ENCODE measurements at places on chromosomes 16 and 17.

DNA sequence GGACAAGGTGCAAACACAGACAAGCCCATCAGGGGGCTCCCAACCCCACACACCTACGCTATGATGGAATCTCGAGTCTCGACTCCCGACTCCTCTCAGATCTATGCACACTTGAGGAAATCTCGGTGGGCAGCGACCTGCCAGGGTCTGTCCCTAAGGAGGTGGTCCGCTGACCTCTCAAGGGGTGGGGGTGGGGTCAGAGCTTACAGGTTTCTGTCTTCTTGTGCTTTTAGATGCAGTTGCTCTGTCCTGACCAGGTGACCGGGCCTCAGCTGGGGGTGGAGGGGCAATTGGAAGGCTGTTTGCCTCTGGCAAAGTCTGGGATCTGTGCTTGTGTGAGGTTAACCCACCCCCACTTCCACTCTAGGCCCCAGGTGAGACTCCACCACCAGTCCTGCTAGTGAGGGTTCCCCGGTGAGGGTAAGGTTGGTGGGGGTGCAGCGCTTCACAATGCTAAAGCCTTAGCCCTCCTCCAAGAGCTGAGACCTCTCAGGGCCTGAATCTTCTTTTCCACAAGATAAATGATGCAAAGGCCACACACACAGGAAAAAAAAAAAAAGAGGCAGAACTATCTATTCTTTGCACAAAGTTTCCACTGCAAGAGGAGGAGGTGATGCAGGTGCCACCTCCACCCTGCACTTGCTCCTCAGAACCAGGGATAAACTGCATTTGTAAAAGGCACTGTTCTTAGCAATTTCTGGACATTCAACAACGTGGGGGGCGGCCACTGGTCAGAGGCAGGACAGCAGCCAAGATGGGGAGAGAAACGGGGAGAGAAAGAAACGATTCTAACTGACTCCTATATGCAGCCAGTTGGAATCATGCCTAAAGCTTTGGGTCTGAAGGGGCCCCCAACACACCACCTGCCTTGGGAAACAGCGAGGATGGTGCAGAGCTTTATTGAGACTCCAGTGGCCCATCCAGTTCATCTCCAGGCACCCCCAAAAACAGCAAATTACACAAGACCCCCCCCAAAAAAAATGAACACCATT, 4.1 kb downstream of the CISD3 start:
- no peak for DNase-seq

- DNase-seq: no peak
Measured at GRCh38 chr16:46986438-46986837, 13.0 kb upstream of the DNAJA2 start.

GRCh38 chr16:12406926-12407690, 396.6 kb downstream of the CPPED1 start:
- DNase-seq: no peak

- DNase-seq: peak; percentile 41
Measured at GRCh38 chr16:54936979-54937670, 6.5 kb downstream of the IRX5 start.

- no peak for DNase-seq
Measured at GRCh38 chr17:13460261-13461000, 141.3 kb downstream of the HS3ST3A1 start.

DNA sequence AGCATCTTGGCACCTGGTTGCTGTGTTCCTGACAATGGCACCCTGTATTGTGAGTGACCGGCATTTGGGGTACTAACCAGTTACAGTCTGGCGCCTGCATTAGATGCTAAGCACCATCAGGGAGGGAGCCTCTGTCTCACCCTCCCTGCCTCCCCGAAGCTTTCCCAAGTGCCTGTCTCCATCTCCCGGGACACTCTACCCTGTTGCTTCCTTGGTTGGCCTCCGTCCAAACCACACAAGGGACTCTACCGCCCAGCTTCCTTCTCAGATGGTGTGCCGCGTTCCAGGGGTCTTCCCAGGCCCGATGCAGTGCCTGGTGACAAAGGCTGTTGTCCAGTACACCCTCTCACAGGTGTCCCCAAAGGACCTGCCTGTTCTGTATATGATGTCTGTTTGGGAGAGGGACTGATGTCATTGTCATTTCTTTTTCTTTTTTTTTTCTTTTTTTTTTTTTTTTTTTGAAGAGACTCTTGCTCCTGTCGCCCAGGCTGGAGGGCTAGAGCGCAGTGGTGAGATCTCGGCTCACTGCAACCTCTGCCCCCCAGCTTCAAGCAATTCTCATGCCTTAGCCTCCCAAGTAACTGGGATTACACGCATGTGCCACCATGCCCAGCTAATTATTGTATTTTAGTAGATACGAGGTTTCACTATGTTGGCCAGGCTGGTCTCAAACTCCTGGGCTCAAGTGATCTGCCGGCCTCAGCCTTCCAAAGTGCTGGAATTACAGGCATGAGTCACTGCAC, 6.7 kb downstream of the SNN start:
- peak; percentile 71 for DNase-seq

- no peak for DNase-seq
Measured at GRCh38 chr17:4357671-4358070, 8.8 kb downstream of the UBE2G1 start.

- DNase-seq: no peak
Measured at GRCh38 chr16:85995541-85996423, 96.8 kb downstream of the IRF8 start.

GRCh38 chr17:76492123-76492988, 8.9 kb downstream of the RHBDF2 start:
- DNase-seq: no peak

DNA sequence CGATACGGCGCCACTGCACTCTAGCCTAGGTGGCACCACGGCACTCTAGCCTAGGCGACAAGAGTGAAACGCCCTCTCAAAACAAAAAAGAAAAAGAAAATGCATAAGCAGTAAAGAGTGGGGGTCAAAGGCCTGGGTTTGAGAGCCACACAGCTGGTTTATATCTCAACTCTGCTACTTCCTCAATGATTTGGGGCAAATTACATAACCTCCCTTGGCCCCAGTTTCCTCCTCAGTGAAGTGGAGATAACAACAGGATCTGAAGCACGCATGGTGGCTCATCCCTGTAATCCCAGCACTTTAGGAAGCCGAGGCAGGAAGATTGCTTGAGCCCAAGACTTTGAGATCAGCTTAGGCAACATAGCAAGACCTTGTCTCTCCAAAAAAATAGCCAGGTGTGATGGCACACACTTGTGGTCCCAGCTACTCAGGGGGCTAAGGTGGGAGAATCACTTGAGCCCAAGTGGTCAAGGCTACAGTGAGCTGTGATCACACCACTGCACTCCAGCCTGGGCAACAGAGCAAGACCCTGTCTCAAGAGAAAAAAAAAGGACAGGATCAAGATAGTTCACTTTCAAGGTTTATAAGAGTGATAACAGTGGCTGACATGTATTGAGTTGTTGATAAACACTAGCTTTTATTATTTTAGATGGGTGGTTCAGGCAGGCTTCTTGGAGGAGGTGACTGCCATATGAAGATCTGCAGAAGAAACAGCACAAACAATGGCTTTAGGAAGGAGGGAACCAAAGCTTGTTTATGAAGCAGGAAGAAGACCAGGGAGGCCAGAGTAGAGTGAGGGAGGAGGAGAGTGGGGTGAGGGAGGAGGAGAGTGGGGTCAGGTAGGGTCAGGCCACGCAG, 8.5 kb upstream of the COG1 start:
- DNase-seq: no peak

DNA sequence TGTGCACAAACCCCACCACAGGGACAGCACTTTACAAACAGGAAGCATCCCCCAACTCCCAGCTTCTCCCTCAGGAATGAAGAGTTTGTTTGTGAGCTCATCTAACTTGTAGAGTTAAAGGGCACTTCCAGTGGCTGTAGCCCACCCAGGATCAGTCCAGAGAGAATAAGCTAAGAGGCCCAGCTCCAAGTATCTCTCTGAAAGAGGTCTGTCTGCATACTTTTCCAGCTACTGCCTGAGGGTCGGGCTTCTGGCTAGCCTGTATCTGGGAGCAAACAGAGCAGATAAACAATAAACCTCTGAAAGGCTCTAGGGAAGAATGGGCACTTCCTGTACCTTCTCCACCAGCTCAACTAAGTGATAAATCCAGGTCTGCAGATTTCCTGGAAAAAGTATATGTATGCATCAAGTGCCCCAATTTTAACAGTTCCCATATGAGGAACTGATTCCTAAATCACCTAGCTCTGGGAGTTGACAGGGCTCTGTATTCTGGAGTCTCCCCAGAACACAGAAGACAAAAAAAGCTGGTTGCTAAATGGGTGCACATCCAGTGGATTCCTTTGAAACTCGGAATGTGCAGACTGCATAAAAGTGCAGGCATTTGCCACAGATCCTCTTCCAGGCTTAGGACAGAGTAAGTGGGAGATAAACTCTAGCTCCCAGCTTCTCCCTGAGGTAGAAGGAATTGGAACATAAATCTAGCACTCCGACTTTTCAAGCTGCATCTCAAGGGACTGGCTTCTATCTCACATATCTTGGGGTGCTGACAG, 37.1 kb upstream of the MYLK3 start:
- DNase-seq: no peak

- DNase-seq: peak; percentile 43
Measured at GRCh38 chr16:4649744-4650442, 25.3 kb downstream of the MGRN1 start.

DNA sequence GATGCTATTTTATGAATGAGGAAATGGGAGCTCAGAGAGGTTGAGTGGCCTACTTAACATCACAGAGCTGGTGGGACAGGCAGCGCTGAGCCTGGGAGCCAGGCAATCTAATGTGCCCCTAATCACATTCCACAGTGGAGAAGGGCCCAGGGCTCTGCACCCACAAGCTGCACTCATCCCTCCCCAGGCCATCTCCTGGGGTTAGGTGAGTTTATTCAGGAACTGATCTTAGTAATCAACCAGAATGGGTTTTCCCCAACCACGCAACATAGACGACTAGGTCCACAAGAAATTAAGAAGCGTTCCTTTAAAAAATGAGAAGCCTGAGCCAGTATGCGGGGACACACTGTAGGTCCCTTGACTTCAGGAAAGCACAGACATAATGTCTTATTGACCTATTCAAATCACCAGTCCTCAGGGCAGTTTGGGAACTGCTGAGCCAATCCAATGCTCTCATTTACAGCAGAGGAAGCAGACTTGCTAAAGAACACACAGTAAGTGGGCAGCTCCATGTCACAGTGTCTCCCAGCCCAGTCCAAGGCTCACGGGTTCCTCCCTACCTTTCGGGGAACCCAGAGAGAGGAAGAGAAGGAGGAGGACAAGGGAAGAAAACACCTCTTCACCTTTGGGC, 2.3 kb downstream of the MPP3 start:
- DNase-seq: no peak

GRCh38 chr16:22070361-22071330, 21.7 kb upstream of the VWA3A start:
- DNase-seq: no peak

- no peak for DNase-seq
Measured at GRCh38 chr17:41781404-41782110, 5.0 kb downstream of the JUP start.

DNA sequence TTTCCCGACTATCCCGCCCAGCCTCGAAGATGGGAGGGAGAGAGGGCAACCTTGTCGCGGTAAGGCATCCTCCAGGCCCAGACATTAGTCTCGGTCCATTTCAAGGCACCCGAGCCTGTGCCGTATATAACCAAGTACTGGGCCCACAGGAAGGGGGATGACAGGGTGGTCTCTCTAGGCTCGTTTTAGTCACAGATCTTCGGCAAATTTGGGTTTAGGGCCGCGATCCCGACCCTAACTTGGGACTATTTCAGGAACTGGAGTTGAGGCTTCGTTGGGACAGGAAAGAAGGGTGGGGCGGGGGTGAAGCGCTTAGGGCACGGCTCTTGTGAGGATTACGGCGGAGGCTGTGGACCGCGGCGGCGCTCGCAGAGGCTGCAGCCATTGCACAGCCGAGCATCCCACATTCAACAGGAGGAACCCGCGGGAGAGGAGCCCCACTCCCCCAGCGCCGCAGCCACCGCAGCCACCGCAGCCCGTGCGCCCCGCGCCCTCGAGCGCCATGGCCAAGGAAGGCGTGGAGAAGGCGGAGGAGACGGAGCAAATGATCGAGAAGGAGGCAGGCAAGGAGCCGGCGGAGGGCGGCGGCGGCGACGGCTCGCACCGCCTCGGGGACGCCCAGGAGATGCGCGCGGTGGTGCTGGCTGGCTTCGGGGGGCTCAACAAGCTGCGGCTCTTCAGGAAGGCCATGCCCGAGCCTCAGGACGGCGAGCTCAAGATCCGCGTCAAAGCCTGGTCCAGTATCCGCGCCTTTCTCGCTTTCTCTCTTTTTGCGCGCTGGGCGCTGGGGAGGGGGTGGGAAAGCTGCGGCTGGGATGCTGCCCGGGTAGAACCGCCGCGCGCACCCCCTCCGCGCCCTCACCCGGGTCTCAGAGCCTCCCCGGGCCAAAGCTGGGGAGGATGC, at the start of gene VAT1L:
TSS of gene VAT1L (plus strand) at position 384 of the 904 bp plus-strand sequence. CDS start at position 503, 119 bp downstream.
- no peak for DNase-seq

- DNase-seq: no peak
Measured at GRCh38 chr16:56121156-56121500, 70.2 kb upstream of the GNAO1 start.

DNA sequence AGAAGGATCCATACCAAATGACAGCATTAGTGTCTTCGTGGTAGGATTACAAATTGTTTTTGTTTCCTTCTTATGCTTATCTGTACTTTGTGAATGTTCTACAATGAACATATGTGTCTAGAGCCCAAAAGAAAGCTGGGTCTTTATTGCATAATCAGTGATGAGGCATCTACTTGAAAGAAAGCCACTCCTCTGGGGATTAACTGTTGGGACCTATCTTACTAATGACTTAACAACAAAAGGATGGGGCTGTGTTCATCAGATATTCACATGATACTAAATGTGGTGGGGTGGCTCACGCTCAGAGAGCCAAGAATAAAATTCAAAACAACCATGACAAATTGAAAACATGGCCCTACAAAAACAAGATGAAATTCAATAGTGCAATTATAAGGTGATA, 160.2 kb downstream of the RGS9 start:
- DNase-seq: no peak

DNA sequence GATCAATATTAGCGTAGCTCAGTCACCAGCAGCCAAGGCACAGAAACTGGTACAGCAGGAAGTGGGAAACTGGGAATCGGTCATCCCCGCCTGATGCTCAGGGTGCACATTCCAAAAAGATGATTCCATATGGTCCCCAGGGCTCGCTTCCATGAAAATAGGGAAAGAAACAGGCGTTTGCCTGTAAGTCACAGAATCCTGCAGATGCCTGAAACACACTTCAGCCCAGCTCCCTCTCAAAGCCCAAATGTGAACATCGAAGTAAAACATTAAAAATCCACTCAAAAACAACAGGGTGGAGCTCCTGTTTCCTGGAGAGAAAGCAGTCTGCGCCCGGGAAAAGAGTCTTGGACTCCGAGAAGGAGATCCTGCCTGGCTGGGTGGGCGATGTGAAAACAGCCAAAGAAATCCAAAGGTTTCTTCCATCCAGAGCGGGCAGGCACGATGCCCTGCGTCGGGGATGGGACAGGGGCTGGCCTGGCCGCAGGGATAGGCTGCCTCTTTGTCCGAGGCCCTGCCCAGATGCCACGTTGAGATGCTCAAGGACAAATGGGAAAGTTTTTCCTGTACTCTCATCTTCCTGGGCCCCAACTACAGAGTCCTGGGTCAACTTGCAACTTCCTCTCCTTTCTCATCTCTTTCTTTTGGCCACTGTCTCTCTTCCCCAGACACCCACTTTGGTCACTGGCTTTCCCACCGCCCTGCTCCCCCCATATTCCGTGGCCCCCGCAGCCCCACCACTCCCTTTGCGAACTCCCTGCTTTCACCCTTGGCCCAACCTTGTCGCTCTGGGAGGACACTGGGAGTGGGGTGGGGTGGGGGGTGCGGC, 743 bp downstream of the WIPI1 start:
- peak; percentile 86 for DNase-seq

Data from DMS53 (cell line).